ENCODE measurements at places on chromosomes 2 and 18. TPM values are rescaled to one million over a fixed set of nuclear protein-coding genes. Genes with fewer than 3 reads are reported as not detected.

DNA sequence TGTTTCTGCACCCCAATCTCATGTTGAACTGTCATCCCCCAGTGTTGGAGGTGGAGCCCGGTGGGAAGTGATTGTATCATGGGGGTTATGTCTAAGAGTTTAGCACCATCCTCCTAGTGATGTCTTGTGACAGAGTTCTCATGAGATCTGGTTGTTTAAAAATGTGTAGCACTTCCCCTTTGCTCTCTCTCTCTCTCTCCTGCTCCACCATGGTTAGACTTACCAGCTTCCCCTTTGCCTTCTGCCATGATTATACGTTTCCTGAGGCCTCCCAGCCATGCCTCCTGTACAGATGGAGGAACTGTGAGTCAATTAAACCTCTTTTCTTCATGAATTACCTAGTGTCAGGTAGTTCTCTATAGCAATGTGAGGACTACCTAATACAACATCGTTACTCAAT lies 396.9 kb upstream of the LRATD1 start:
- no peak for DNase-seq

DNA sequence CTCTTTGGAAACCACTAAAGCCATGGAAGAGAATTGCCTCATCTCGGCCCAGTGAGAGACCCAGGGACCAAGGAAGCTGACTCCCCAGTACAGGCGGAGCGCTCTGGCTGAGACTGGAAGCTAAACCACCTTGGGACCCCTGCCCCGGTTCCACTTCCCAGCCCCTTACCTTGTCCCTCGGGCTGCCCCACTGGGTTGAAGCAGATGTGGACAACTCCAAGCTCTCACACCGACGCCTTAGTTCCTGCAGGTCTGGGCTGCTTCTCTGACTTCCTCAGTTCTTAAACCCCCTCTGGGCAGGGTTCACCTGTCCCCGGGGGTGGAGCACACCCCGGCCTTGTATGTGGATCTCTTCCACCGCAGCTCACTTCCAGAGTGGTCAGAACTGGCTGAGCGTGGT lies 266.2 kb downstream of the PHLPP1 start:
- no peak for DNase-seq

- DNase-seq = peak; percentile 4
Observed at GRCh38 chr2:194166818-194167217, 1490.2 kb upstream of the SLC39A10 start.

GRCh38 chr2:196177124-196177523 lies 5.7 kb upstream of the STK17B start:
- no peak for DNase-seq

DNA sequence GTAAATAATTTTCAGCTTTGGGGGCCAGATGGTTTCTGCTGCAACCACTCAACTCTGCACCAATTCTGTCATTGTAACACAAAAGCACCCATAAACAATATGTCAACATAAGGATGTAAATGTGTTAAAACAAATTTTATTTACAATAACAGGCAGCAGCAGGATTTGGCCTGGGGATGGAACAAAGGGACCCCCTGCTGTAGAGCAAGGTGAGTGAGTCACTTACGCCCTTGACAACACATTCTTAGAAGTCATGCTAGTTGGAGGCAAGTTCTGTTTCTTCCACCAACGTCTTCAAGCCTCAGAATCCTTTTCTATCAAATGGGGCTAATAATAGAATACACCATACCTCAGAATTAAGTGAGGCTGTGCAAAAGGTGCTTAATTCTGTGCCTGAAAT lies 610.2 kb upstream of the SYT4 start:
- DNase-seq = no peak

DNA sequence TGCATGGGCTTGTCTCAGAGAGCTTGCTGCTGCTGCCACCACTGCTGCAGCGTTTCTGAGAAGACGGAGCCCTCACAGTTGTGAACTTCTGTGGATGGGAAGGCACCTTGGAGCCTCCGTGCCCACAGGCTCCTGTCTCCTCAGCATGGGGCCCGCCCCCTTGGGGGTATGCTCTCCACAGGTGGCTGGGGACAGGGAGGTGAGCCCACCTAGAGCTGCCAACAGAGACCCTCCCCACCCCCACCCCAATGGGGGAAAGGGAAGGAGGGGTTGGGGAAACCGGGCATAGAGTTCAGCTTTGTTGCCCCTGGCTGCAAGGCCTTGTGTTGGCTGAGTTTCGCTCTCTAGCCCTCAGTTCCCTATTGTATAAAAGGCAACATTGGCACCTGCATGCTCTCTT lies 76.1 kb downstream of the INPP4A start:
- no peak for DNase-seq

DNA sequence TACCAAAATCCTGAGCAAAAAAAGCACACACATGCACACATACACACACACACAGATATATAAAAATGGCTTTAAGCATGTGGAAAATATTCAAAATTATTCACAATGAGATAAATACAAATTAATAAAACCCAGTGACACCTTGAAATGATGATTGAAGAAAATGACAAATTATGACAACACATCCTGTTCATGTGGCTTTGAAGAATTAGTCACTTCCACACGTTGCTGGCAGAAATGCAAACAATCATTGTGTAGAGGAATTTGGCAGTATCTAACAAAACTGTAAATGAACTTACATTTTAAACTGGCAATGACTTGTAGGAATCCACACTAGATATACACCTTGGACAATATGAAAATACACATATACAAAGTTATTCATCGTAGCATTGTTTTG lies 95.8 kb upstream of the RGPD4 start:
- DNase-seq = no peak

DNA sequence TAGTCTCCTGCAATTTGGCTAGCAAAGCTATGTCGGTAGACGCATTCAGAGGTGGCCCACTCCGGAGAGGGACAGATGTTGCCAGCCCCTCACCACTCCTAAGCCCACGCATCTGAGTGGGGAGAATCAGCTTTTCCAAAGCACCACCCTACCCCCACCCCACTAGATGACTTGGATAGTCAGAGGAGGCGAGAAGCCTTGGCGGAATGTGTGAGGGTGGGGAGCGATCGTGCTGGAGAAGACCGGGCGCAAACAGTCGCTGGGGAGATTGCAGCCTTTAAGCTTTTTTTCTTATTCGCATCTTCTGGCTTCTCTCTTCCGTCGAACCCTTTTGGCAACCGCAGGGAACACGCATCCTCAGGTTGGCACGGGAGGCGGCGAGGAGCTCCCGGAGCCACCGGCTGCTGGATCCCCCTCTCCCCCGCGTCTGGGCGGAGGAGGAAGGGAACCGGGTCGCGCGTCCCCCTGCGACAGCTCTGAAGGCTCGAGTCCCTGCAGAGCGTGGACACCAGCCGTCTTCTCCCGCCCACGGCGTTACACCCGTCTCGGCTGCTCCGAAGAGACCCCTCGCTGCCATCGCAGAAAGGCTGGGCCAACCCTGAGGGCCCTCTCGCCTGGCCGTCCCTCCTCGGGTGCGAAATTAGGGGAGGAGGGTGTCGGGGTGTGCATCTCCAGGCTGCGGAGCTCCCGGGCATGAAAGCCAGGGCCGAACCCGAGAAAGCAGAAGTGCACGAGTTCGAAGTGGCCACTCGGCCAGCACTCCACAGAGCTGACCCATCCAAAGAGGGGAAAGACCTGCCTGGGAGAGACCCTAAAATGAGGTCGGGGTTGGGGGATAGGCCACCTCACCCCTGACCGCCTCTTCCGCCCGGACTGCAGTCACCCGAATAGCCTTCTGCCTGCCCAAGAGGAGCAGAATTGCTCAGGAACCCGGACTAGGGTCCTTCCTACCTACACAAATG lies 12.2 kb downstream of the EVX2 start:
- DNase-seq = no peak

- DNase-seq = peak; percentile 66
Observed at GRCh38 chr2:26946841-26947784, 23.3 kb upstream of the MAPRE3 start.

DNA sequence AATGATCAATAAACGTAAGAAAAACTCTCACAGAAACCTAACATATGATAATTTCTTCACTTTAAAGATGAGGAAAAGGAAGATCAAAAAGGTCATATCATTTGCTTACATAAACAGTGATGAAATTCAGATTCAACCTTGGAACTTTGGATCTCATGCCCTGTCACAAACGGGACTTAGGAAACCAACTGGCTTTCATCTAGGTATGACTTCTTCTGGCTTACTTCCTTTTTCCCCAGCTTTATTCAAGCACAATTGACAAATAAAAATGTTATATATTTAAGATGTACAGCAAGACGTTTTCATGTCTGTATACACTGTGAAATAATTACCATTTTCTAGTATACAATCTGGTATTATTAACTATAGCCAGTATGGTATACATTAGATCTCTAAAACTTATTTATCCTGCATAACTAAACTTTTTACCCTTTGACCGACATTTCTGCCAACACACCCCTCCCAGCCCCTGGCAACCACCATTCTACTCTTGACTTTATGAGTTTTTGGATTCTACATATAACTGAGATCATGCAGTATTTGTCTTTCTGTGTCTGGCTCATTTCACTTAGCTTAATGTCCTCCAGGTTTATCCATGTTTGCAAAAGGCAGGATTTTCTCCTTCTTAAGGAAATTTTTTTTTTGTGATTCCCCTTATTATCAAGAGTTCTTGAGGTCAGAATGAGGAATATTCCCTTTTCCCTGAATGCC lies 46.0 kb upstream of the COBLL1 start:
- DNase-seq = no peak

DNA sequence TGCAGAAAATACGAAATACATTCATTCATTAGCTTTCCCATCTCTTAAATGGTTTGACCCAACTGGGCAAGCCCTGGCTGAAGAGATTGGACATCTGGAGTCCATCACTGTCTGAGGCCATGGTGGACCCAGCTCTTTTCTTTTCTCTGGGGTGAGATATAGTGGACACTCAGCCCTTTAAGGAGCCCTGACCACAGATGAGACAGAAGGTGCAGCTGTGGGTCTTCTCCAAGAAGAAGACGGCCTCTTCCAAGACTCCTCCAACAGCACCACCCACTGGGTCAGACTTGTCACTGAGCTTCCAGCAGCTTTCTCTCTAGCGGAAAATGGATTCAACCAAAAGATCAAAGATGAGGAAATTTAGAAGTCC lies 27.2 kb downstream of the TWIST2 start:
- no peak for DNase-seq

DNA sequence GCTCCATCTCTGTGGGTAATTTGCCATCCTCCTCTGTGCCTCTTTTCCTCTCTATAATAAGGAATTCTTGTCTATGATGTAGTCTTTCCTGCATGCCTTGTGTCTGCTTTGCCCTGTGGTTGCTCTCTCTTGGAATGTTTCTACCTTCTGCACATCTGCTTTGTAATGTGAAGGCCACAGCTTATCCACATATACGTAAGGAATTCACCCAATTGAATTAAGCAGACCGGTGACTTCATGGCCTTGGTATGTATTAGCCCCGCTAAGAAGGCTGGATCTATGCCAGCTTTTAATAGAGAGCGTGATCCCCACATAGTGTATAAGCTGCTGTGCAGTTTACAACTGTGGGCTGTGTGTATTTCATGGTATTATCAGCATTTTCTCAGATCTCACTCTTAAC lies 274.7 kb downstream of the RNF144A start:
- DNase-seq = peak; percentile 77

GRCh38 chr2:136919682-136920081 lies 154.3 kb downstream of the THSD7B start:
- DNase-seq = no peak

- DNase-seq = no peak
Observed at GRCh38 chr2:28590496-28591301, 94.8 kb downstream of the PLB1 start.

- no peak for DNase-seq
Observed at GRCh38 chr2:237097326-237097910, 11.7 kb downstream of the COPS8 start.

GRCh38 chr2:173357346-173357745 lies 2.7 kb downstream of the CDCA7 start:
- peak; percentile 25 for DNase-seq

RSAD2 gene
- 1.7 TPM for total RNA-seq

SATB2 gene
- total RNA-seq = 13.9 TPM

TDRD15 gene
- total RNA-seq = not detected

TGFA gene
- total RNA-seq = not detected

IL36B gene
- not detected for total RNA-seq

All from fibroblast of lung (primary cell).